ENCODE measurements at places on chromosomes 12 and 14.

DNA sequence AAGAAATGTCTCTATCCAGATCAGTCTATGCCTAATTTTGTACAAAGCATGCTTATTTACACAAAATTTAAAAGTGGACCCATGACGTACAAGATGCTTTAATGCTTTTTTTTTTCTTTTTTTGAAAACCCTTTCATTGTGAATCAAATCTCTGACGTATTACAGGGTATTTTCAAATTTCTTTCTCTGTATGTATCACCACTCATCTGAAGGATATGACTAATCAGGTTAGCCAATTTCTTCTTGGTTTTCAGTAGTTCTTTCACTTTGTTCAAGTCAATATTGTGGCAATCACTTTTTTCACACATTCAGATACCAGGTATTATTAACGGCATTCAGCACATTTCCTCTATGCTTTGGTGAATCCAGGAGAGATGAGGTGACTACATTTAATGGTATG lies 685.3 kb downstream of the TRHDE start:
- no peak for DNase-seq

- no peak for DNase-seq
Observed at GRCh38 chr12:106445959-106446358, 88.4 kb downstream of the POLR3B start.

DNA sequence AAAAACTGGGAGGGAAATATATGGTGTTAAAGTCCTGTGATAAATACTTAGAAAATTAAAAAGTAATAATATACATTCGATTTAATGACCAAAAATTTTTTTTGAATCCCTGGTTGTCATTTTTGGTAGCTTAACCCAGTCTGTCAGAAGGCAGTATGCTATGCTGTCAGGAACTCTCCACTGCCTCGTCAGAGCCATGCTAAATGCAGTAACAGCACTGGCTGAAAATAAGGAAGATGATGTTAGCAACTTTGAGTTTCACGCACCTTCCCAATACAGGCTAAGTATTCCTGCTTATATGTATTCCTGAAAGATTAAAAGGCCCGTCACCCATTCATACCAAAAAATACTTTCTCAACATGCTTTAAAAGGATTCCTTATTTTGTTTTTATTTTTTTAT lies 34.2 kb downstream of the SAV1 start:
- no peak for DNase-seq

DNA sequence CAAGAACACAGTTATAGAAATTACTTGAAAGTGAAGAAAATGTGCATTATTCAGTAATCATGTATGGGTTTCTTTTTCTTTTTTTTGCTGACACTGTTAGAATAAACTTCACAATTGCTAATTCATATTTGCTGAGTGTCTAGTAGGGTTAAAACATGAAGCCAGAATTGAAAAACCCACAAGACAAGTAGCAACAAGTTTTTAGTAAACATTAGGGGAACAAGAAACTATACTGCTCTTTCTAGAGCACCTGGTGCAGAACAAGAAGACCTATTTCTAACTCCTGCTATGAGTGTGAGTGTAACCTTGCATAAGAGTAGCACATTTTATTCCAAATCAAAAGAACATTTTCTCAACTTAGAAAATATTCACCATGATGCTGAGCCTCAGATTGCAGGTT lies 83.2 kb downstream of the ITPR2 start:
- DNase-seq = no peak

Data from GM04504 (cell line).